ENCODE measurements at places on chromosomes 12 and 14.

DNA sequence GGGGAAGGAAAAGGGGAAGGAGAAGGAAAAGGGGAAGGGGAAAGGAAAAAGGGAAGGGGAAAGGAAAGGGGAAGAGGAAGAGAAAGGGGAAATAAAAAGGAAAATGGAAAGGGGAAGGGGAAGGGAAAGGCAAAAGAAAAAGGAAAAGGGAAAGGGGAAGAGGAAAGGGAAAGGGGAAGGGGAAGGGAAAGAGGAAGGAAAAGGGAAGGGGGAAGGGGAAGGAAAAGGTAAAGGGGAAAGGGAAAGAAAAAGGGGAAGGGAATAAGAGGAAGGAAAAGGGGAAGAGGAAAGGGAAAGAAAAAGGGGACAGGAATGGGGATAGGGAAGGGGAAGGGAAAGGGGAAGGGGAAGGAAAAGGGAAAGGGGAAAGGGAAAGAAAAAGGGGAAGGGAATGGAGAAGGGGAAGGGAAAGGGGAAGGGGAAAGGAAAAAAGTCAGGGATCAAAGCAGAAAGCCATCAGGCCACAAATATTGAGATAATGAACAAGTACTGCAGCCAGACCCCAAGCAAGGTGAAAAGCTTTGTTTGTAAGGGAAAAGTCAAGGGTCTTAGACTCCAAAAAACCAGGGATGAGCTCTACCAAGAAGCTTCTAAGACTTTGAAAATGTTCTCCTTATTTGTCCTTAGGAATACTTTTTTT, 20.0 kb downstream of the DICER1 start:
- no peak for DNase-seq

- no peak for DNase-seq
Measured at GRCh38 chr12:126488806-126489205, 1423.6 kb downstream of the AACS start.

- no peak for DNase-seq
Measured at GRCh38 chr12:57853864-57854556, 7.5 kb upstream of the CTDSP2 start.

GRCh38 chr14:80570930-80571298, 359.6 kb upstream of the DIO2 start:
- DNase-seq, result no peak

Measured in ureter (tissue), 1 donor.